Testis (tissue), 5 donors: ENCODE measurements at places on chromosomes 13 and 19. TPM values are rescaled to one million over a fixed set of nuclear protein-coding genes. Genes with fewer than 3 reads are reported as not detected.
A peak's percentile ranks its signal among the peaks of the same experiment; 100 is the strongest.

DNA sequence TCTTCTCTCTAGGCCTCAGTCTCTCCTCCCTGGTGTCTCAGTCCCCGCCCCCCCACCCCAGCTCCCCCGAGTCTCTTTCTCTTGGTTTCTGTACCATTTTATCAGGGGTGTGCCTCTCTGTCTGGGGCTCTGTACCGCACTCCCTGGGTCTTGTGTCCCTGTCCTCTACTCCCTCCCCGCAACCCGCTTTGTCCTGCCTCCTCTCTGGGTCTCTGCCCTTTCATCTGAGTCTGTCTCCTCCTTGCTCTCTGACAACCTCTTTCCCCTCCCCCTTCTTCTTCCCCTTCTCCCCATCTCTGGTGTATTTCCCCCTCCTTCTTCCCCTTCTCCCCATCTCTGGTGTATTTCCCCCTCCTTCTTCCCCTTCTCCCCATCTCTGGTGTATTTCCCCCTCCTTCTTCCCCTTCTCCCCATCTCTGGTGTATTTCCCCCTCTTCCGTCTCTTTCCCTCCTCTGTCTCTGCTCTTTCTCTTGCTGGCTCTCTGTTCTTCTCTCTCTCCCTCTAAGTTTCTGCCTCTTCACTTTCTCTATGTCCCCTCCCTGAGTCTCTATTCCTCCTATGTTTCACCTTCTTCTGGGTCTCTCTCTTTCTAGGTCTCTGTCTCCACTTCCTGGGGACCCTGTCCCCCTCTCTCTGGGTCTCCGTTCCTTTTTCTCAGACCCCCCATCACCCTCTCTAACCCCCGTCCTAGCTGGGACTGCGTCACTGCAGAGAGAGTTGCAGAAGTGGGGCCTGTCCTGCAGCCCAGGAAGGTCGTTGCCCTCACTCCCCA lies 2.2 kb upstream of the KCNC3 start:
- DNase-seq = no peak

IGSF23 gene
- 0.79 TPM for total RNA-seq

- no peak for DNase-seq
These were observed 87.1 kb downstream of the ARHGEF7 start for GRCh38 chr13:111202156-111202621.

DNA sequence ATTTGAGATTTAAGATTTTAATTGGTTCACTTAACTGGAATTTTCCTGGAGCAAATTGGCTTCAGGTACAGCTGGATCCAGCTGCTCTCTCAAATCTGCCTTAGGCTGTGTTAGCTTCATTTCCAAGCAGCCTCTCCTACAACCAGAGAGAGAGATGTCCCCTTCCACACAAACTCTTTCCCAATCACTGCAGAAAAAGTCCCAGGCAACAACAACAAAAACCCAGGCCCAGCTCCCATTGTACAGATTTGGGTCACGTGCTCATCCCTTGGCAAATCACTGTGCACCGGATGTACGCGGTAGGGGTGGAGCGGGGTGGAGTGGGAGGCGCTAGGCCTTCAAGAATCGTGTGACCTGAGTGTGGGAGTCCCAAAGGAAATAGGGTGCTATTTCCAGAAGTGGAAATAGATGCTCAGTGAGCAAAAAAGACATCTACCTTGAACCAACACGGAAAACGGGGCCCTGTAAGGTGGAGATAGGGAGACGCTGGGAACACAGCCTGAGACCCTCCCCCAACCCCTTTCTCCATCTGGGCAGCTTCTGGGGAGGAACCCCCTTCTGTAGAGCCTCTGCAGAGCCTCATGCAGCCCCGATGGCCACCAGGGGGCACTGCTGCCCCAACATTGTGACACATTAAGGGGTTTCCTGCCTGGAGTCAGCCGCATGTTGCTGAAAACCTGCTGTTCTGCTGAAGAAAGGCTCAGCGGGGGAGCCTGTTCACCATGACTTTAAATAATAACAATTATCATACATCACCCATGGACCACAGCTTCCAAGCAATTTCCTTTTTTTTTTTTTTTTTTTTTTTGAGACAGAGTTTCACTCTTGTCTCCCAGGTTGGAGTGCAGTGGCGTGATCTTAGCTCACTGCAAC lies 25.4 kb downstream of the HPN start:
- DNase-seq = peak; percentile 94

- no peak for DNase-seq
These were observed 59.0 kb downstream of the NUFIP1 start for GRCh38 chr13:44930280-44930679.
